ENCODE measurements at places on chromosomes 5 and 9.

- no peak for DNase-seq
These were observed 1.4 kb downstream of the CHD1 start for GRCh38 chr5:98927242-98927988.

DNA sequence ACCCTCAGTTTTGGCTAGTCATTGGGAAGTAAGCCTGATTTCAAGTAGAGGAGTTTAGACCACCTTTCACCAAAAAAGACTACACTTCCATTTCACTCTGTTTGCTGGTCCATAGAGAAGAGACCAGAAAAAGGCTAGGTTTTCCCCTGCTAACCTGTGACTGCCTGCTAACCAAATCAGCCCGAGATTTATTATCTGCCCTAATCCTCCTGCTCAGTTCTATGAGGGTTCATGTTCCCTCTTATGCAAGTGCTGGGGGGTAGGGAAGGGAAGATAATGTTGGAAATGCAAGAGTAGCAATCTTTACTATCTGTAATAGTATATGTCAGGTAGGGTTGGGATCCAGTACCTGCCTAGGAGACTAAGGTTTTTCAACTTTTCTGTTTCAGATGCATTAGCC, 51.6 kb upstream of the CCNG1 start:
- DNase-seq: no peak

DNA sequence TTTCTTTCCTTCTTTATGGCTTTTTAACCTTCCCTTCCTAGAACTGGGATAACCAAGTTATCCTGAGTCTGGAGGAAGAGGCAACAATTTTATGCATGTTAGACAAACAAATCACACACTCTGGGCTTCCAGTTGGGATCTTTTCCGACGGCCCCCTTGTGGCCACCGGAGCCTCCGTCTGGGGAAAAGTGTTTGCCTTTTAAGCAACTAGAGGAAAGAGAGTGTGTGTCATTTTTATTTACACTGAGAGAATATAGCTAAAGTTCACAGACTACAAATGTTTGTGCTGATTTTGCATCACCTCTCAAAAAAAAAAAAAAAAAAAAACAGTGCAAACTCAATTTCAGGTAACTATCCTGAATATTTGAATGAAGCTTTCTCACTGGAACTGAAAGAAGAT, 126.2 kb downstream of the SEMA6A start:
- no peak for DNase-seq

GRCh38 chr5:20276061-20276958, 288.3 kb upstream of the CDH18 start:
- no peak for DNase-seq

GRCh38 chr5:66958201-66958979, 238.2 kb downstream of the CD180 start:
- DNase-seq: no peak

GRCh38 chr5:10490927-10491672, 49.4 kb downstream of the ROPN1L start:
- DNase-seq: no peak

- DNase-seq: no peak
These were observed 115.3 kb downstream of the VAV2 start for GRCh38 chr9:133876836-133877235.

DNA sequence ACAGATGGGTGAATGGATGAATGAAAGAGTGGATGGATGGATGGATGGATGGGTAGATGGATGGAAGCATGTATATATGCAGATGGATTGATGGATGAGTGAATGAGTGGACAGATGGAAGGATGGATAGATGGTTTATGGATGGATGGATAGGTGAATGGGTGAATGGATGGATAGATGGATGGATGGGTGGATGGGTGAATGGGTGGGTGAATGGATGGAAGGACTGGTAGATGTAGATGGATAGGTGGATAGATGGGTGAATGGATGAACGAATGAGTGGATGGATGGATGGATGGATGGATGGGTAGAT, 85.1 kb downstream of the COL5A1 start:
- DNase-seq: no peak

- DNase-seq: no peak
These were observed 57.6 kb downstream of the PRELID2 start for GRCh38 chr5:145777445-145778063.

DNA sequence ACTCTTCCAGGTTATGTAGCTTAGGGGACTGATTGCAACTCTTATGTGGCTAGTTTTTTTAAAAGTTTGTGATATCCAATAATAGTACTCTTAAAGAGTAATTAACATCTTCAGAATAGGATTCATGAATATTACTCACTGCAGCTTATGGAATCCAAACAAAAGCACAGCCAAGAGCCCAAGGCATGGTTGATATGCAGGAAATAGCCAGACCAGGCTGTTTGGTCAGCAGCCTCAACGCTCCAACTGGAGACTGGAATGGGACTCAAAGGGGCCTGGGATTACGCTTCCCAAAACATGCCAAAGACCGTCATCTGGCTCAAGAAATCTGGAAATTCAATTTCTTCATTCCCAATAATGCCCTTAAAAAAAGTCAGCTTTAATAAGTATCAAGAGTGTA, 268.6 kb downstream of the SEC61B start:
- DNase-seq: no peak
